ENCODE measurements at places on chromosomes 2 and 18. TPM values are rescaled to one million over a fixed set of nuclear protein-coding genes. Genes with fewer than 3 reads are reported as not detected.

The MYOM1 gene
- 3.3 TPM for polyA plus RNA-seq

GRCh38 chr2:74439803-74440377 lies 1.8 kb downstream of the RTKN start:
- peak; percentile 77 for DNase-seq

DNA sequence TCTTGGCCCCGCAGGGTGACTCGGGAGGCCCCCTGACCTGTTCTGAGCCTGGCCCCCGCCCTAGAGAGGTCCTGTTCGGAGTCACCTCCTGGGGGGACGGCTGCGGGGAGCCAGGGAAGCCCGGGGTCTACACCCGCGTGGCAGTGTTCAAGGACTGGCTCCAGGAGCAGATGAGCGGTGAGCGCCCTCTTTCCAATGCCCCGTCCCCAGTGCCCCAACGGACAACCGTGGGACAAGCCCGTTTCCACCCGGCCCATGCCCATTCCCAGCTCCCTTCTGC lies 2.6 kb upstream of the CHRND start:
- no peak for DNase-seq

GRCh38 chr2:112887964-112888749 lies 22.8 kb upstream of the IL37 start:
- no peak for DNase-seq

DNA sequence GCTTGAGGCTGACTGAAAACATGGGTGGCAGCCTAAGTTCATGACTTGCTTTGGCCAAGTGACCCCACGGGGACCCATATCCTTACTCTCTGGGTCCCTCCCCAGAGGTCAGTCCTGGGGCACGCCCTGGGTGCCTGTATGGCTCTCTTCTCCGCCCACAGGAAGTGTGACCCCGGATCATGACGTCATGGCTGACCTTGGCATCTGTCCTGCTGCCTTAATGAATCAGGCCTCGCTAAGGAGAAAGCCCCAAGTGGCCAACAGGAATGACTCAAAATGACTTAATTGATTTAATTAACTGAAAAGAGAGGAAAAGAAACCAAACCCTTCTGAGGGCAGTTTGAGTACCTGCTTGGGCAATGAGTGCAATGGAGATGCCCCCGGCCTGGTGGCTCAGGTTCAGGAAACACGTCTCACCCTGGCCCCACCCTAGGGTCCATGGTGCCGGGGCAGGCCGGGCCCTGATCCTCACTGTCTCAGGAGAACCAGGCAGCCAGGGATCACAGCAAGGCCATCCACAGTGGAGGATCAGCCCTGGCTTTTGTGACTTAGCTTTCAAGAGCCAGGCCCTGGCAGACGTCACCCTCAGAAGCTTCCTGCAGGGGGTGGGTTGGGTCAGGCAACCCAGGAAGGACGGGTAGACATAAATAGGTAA lies 112.0 kb downstream of the CYP26B1 start:
- DNase-seq = no peak

- no peak for DNase-seq
These were observed 2.7 kb upstream of the SLC23A3 start for GRCh38 chr2:219172231-219173154.

GRCh38 chr2:10339647-10340592 lies 37.2 kb downstream of the HPCAL1 start:
- no peak for DNase-seq

- DNase-seq = no peak
These were observed 37.1 kb downstream of the TACR1 start for GRCh38 chr2:75162259-75162658.
